ENCODE measurements at places on chromosomes 11 and 22.

- DNase-seq: no peak
Observed at GRCh38 chr11:131877246-131877942, 507.0 kb downstream of the NTM start.

DNA sequence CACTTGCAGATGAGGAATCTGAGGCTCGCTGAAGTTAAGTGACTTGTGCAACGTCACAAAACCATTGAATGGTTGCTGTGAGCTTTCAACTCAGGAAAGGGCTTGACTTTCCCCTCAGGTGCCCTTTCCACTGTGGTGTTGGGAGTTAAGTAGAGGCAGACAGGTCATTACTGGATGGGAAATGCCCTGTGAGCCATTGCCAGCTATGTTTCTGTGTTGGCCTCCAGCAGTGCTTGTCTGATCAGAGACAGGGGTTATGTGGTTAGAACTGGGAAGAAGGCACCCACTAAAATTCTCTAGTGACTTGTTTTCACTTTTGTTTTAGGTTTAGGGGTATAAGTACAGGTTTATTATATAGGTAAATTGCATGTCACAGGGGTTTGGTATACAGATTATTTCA is 96.6 kb downstream of the FDX1 start:
- no peak for DNase-seq

GRCh38 chr11:74909812-74910211 is 39.1 kb downstream of the XRRA1 start:
- DNase-seq: no peak

- peak; percentile 23 for DNase-seq
Observed at GRCh38 chr11:6864438-6864837, 1.6 kb downstream of the OR10A2 start.

DNA sequence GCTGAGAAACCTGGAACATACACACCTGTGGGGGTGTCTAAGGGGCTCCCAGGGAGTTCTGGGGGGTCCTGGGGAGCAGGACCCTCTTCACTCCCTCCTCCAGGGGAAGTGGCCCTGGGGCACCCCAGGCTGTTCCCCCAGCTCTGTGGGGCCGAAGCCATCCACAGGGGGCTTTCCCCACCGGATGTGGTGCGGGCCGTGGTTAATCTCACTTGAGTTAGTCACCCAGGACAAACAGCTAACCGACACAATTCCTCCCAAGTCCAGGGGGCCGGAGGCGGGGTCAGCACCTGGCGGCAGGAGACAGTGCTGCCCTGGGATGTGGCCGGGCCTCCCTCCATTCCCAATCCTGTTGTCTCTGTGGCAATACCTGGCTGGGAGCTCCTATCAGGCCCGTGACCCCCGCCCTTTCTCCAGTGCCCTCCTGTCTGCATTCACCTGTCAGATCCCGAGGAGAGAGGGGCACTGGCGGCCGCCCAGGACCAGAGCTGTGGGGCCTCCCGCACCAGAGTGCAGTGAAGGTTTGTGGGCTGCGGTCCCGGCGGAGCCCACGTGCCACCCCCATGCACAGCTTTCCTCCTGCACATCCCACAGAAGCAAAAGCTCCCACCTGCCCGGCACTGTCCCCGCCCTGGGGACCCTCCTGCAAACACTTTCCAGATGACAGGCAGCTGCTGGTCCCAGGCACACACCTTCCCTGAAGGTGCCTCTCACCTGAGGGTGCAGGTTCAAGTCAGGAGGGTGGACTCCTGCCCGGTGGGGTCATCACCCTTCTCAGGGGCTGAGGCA is 5.2 kb upstream of the MUC5AC start:
- peak; percentile 15 for DNase-seq

DNA sequence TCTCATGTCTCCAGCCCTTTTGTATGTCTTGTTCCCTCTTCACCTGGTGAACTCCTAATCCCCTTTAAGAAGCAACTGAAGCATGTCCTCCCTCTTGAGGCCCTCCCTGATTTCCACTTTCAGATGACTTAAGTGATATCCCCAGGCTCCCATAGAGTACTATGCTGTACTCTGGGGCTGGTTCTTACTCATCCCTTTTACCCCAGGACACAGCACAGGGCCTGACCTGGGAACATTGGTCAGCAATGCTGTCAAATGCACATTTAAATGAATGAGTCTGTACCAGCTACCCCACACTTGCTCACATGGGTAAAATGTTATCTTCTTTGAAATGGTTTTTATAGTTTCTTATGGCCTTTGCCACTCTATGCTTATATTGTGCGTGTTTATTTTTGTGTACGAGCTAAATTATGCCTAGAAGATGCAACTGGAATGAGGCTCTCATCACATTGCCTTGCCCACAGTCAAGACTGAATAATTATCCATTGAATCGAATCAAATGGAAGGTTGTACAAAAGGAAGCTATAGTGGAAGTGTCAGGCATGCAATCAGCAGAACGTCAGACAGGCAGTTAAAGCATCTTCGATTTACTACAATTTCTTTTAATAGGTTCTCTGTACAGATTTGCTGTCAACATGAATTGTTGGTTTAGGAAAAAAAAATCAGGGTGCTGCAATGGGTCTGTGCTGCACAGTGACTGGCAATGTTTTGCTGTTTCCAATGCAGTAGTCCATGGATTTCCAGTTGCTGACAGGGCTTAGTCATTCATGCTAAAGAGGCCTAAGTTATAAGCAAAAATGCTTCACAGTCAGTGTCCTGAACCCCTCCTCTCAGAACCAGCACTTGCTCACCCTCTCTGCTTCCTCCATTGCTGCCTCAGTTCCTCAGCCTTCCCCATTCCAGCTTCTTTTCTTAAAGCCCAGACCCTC is 79.5 kb downstream of the PARVA start:
- no peak for DNase-seq

All from bronchial epithelial cell (primary cell).